Fibroblast of skin of abdomen (primary cell): ENCODE measurements at places on chromosomes 6 and 20.

DNA sequence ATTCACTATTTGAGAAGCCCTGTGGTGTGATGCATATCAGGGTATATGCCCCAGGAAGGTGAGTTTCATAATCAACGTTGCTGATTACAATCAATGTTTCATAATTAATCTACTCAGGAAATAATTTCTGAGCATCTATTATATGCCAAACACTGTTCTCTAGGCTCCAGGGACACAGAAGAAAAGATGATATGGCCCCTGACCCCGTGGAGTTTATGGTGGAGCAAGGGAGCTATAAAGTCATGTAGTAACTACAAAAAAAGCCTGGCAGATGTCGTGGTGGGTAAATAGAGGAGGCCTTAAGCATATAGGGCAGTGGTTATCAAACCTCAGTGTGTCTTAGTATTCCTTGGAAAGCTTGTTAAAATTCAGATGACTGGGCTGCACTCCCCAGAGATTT, 40.1 kb upstream of the BCAS1 start:
- no peak for DNase-seq

DNA sequence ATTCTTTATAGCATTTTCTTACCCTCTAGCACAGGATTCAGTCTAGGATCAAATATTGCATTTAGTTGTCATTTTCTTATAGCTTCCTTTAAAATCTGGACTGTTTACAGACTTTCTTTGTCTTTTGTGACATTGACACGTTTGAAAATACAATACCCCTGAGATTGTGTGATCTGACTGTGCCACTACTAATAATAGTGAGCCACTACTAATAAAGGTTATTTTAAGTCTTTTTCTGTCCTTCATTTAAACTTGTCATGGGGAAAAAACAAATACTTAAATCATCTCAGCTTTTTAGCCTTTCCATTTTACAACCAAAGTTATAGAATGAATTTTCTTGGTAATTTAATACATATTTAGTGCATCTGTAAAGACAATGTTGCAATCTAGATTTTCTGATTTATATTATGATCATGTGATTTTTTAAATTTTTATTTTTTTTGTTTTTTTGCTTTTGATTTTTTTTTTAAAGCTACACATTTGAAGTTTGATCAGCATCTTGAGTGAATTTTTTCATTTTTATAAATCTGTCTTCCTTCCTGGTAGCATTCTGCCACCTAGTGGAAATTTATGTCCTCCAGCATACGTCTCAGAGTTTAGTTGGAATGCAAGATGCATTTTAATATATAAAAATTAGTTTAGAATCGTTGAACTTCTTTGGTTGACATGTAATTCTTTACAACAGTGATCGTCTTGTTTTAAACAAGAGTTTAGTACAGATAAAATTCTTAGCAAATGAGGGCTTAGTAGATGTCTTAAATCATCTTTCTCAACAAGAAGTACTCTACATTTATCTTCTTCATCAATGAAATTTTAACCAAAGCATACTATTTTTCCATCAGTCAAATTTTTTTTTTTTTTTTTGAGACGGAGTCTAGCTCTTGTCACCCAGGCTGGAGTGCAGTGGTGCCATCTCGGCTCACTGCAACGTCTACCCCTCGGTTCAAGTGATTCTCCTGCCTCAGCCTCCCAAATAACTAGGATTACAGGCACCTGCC, 119.4 kb downstream of the NCOA3 start:
- DNase-seq: peak; percentile 63

GRCh38 chr6:39576556-39577303, 148.5 kb downstream of the KIF6 start:
- DNase-seq: no peak

- DNase-seq: no peak
These were observed 1.2 kb downstream of the HLA-DQA2 start for GRCh38 chr6:32742374-32742773.

DNA sequence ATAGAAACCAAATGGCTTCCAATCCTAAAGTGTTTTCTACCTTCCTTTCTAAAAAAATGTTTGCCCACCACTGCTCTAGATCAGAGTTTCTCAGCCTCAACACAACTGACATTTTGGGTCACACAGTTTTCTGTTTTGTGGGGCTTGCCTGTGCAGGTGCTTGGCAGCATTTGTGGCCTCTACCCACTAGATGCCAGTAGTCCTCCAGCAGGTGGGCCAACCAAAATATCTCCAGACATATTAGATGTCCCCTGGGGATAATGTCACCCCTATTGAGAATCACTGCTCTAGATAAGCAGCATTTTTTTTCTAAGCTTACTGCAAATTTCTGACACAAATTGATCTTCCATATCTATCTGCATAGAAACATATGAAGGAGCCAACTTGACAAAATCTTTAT, 26.3 kb upstream of the EPM2A start:
- DNase-seq: no peak

GRCh38 chr20:57959018-57959417, 249.2 kb upstream of the PMEPA1 start:
- no peak for DNase-seq

- no peak for DNase-seq
These were observed 92.9 kb downstream of the ZMYND8 start for GRCh38 chr20:47263465-47264084.

DNA sequence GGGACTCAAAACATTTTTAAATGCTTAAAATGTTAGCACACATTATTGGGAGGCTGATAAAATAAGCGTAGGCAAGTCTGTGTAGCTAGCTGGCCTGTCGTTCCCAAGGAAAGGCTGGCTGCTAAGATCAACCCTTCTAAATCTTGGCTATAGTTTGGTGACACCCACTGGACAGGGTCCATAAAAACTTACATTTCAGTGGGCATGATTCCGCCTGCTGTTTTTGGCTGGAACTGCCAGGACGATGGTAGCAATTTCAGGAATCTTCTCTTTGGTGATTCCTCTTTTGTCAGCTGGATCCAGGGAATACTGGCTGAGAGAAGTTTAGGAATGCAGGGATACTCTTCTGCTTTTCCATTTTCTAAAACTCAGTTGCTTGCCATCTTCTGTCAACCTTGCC, 162.2 kb downstream of the NKAIN2 start:
- DNase-seq: peak; percentile 8

- no peak for DNase-seq
These were observed 578.9 kb downstream of the HAO1 start for GRCh38 chr20:7361321-7361720.

- peak; percentile 90 for DNase-seq
These were observed 148.0 kb downstream of the TMEM200A start for GRCh38 chr6:130513770-130514169.

GRCh38 chr20:3858689-3859088, 12.1 kb downstream of the MAVS start:
- DNase-seq: no peak

GRCh38 chr20:42686057-42686456, 503.6 kb downstream of the PTPRT start:
- no peak for DNase-seq

GRCh38 chr6:8335381-8335780, 100.0 kb downstream of the SLC35B3 start:
- no peak for DNase-seq

GRCh38 chr20:35269055-35269781, 8.7 kb downstream of the MMP24OS start:
- peak; percentile 48 for DNase-seq

DNA sequence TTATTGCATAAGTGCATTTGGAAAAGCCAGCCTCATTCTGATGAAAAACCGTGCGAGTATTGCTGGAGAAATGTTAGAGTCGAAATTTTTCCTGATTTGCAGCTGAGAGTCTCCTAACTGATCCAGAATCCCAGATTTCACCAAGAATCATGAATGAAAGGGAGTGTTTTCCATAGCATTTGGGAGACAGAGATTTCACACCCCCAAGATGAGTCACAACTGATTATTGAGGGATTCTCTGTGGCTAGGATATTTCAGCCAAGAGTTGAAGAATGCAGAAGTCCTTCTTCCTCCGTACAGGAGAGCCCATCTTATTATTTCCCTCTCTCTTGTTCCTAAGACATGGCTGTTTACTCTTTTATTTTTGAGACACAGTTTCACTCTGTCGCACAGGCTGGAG, 82.2 kb upstream of the SALL4 start:
- peak; percentile 78 for DNase-seq

- DNase-seq: peak; percentile 4
These were observed 51.2 kb upstream of the RNF182 start for GRCh38 chr6:13873288-13874190.

DNA sequence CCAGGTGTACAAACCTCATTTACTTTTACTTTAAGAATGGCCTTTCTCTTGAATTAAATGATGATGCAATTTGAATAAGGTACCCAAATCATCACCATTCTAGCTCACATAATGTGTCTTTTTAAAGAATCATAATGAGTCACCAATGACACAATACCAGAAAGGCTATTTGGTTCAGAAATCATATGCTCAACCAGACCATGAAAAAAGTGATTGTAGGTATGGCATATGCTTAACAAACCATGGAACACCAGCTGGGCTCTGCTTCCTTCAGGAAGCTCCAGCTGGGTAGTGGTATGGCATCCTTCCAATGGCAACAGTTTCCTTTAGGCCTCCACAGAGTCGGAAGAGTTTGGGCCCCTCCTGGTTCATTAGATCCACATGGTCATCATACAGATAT, 128.2 kb downstream of the FRK start:
- peak; percentile 38 for DNase-seq

GRCh38 chr20:37277253-37277593, 12.2 kb upstream of the MANBAL start:
- no peak for DNase-seq

- no peak for DNase-seq
These were observed 92.8 kb upstream of the FOXC1 start for GRCh38 chr6:1516742-1517520.

DNA sequence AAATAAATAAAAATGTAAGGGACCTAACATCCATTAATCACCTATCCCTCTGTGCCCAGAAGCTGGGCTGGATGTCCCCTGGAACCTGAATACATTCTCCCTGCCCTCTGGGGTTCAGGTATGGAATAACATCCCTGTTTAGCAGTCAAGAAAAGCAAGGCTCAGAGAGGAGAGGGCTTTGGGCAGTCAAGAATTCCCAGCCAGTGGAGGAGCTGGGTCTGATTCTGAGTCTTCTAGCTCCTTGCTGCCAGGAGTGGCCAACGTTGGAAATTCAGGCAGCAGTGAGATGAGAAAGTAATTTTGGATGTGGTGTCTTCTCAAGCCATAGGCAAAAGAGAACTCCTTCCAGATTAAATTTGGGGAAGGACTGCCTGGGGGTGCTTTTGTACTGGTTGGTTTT, 42.6 kb upstream of the ZNFX1 start:
- DNase-seq: peak; percentile 39

DNA sequence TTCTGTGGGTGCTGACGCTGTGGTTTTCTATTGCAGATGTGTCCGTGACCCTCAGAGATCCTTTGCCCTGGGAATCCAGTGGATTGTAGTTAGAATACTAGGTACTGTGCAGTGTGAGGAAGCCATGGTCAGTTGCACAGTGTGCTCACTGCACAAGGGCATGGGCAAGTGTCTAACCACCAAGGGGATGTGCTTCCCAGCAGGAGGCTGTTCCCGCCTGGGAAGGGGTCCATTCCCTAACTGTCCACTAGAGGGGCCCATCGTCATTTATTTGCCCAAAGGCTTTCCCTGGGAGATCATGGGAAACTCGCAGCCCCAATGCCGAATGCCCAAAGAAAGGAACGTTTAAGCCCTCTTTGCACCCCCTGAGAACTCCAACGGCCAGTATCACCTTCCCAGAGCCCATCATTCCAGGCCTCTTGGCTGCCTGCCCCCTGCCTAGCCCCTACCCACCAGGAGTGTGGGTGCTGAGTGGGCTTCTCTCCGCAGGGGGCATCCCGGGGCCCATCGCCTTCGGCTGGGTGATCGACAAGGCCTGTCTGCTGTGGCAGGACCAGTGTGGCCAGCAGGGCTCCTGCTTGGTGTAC, 26.2 kb downstream of the SLCO4A1 start:
- peak; percentile 71 for DNase-seq

- DNase-seq: no peak
These were observed 62.8 kb downstream of the UTRN start for GRCh38 chr6:144347933-144348332.

- DNase-seq: peak; percentile 95
These were observed 26.9 kb upstream of the FANCE start for GRCh38 chr6:35425284-35425683.
